ENCODE measurements at places on chromosomes 3 and 15.
A peak's percentile ranks its signal among the peaks of the same experiment; 100 is the strongest.

DNA sequence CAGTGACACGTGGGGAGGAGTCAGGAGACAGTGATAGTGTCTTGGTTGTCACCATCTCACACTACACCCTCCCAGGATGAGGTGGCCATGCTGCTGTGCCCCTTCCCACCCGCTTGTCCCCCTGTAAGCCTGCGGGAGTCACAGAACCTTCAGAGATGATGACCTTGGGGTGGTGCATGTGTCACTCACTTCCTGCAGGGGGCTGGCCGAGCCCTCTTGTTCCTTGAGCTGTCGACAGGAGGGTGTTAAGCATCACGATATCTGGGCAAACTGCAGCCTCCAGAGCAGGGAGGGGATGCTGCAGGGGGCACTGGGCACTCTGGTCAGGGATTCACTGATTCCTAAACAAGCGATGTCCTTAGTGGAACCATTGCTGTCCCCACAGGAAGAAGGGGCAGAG, 27.7 kb downstream of the FAH start:
- no peak for DNase-seq

DNA sequence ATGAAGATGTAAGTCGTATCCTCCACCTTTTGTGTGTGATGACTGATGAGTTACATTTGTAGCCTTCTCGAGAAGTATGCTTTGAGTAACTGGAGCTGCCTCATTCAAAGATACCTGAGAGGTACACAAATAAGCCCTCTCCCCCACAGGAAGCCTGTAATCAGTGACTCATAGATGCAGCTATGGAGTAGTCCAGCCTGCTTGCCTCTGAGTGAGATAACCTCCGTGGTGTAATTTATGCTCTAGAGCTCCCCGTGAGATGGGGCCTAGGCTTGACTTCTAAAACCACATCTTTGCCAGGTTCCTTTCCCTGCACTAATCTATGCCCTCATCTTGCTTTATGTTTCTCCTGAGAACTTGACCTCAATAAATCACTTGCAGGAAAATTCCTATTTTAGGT, 291.7 kb downstream of the SUCLG2 start:
- DNase-seq = no peak

- DNase-seq = peak; percentile 11
Measured at GRCh38 chr3:46065750-46066256, 38.5 kb upstream of the XCR1 start.

DNA sequence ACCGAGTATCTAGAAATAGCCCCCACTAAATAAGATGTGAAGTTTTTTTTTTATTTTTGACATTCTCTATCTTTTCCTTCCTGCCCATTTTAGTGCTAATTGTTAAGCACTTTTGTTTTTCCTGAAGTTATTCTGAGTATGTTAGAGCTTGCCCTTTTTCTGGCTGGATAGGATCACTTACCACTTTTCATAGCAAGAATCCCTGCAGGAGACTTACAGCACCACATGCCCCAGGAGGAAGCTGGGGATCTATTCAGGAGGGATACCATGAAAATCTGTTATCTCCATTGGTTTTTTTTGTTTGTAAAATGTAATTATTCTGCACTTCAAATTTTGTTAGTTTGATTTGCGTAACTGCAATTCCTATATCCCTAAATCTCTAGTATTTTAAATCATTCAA, 968.4 kb downstream of the ZPLD1 start:
- no peak for DNase-seq

GRCh38 chr15:60254416-60254815, 143.4 kb downstream of the ANXA2 start:
- DNase-seq = no peak

- DNase-seq = peak; percentile 66
Measured at GRCh38 chr15:55799291-55800212, 56.6 kb upstream of the PRTG start.

GRCh38 chr3:153032891-153033290, 129.1 kb upstream of the RAP2B start:
- DNase-seq = no peak

DNA sequence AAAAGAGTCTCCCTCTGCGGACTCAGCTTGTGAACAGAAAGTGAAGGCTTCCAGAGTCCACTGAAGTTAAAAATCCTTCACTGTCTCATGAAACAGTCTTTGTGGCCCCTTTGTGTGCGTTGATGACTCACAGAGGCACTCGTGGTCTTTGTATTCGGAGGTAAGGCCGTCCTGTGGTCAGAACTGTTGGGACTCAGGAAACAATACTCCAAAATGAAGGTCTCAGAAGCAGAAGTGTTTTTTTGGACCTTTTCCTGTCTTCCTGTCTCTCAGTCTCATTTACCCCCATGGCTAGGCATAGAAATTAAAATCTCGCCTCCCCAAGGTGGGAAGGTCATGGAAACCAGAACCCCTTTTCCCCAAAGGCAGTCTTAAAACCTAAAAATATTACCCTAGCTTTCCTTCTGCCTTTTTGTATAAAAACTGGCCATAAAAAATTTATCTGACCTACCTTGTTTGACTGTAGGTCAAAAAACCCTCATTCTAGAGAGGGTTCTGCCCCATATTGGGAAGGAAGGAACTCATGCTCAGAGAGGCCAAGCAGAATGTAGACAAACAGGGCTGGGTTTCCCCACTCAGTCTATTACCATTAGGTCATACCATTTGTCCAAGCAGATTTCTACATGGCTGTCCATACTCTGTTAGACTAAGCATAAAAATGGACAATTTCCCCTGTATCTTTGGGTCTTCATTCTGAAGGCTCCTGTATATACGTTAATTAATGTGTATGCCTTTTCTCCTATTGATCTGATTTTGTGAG, 19.1 kb upstream of the EPB42 start:
- DNase-seq = no peak

GRCh38 chr3:104102386-104102785, 1264.3 kb upstream of the ALCAM start:
- peak; percentile 55 for DNase-seq

- DNase-seq = peak; percentile 94
Measured at GRCh38 chr3:128623762-128624176, 26.8 kb downstream of the RPN1 start.

- peak; percentile 82 for DNase-seq
Measured at GRCh38 chr3:89145995-89146394, 38.6 kb downstream of the EPHA3 start.

GRCh38 chr3:134897391-134898141, 102.5 kb downstream of the EPHB1 start:
- no peak for DNase-seq

DNA sequence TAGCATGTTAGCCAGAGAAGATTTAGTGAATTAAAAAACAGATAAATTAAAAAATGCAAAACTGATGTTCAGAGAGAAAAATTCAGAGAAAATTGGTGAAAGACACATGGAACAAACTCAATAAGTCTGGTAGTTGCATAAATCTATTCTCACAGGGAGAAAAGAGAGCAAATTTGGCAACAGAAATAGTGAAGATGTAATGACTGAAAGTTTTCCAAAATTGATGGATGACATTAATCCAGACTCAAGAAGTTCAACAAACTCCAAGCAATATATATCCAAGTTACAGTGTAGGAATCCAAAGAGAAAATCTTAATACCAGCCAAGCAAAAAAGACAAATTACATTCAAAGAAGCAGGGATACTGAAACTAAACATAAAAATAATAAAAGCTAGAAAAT, 302.7 kb upstream of the ARPP21 start:
- DNase-seq = no peak

DNA sequence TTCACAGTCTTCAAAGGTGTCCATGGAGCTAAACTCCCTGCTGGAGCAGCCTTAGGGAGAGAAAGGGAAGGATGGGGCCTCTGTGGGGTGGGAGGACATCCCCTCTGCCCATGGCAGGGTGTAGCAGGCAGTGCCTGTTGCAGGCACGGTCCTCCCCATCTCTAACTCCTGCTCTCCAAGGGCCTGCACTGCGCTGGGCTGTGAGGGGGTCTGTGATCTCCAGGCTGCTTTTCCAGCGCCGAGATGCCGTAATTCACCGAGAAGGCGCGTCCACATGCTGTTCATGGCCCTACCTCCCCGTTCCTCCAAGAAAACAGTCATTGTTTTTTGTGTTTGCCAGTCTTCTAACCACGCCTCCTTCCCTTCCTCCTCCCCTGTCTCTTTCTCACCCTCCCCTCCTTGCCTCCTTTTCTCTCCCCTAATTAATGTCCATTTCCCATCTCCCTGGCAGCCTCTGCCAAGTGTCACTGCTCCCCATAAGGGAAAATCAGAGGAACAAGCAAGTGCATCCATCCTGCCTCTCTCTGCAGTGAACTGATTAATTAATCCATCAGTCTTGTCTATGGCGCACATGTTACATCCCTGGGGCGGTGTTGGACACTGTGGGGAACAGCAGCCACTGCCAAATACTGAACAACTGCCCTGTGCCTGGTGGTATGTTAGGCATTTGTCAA, 17.7 kb upstream of the LAMP3 start:
- DNase-seq = peak; percentile 37

GRCh38 chr15:62850318-62850717, 192.2 kb upstream of the TPM1 start:
- no peak for DNase-seq

- no peak for DNase-seq
Measured at GRCh38 chr3:14117468-14118399, 6.9 kb downstream of the CHCHD4 start.

DNA sequence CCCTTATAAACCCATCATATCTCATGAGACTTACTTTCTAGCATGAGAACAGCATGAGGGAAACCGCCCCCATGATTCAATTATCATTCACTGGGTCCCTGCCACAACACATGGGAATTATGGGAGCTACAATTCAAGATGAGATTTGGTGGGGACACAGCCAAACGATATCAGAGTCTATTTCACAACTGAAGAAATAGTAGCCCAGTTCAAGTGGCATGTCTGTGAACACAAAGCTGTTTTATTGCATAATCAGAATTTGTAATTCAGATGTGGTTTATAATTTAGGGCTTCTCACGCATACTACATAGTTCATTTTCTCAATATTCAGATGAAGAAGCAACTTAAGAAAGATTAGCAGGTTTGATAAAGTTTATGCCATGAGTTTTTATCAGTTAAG, 1188.0 kb upstream of the ALCAM start:
- DNase-seq = peak; percentile 8

DNA sequence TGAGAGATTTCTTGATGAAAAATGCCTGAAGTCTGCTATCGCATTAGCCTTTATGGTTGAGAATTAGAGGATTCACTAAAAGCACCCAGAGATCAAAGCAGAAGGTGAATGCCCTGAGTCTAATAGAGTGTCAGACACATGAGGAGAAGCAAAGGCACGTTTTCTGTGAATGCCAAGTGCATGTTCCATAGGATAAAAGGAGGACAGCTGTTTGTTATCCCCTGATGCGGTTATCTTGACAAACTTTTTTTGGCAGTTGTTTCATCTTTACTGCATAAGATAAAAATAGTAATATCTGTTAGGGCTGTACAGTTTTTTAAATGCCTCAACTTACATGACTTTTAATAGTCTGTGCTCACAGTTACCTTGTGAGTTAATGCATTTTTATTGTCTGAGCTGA, 65.3 kb upstream of the CD96 start:
- no peak for DNase-seq

- DNase-seq = no peak
Measured at GRCh38 chr3:197512691-197513571, 42.8 kb downstream of the BDH1 start.

DNA sequence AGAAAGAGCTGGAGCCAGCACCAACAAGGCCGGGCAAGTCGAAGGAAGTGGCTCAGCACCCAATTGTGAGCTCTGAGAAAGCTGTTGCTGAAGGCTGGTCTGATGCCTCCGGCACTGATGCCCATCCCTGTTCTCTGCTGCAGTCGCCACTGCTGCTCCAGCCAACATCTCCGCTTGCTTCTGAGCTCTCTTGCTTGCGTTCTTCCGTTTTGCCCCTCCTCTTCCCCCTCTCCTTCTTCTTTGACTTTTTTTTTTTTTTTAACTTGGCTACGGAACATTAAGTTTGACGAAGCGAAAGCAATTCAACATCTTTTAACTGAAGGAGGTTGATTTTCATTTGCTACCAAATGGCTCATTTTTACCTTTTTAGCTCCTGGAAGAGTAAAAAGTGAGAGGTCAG, 442.9 kb downstream of the MCTP2 start:
- peak; percentile 1 for DNase-seq

DNA sequence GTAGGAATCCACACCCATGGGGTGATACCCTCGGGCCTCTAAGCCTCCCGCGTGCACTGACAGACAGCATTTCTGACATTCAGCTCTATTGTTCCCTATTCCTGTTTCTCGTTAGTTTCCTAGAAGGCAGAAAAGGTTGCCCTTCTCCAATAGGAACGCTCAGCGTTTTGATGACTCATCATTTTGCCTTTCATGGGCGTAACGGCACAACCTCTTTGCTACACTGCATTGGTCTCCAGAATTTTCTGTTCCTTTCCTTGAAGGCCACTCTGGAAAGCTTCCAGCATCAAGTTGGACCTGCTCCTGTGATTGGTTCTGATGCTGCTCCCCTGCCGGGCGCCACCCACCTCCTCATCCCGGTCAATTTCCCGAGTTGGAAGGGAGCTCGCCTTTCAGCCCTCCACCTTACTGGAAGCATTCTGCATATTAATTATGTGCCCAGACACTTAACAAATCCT, 13.0 kb upstream of the TNK2 start:
- DNase-seq = peak; percentile 25

DNA sequence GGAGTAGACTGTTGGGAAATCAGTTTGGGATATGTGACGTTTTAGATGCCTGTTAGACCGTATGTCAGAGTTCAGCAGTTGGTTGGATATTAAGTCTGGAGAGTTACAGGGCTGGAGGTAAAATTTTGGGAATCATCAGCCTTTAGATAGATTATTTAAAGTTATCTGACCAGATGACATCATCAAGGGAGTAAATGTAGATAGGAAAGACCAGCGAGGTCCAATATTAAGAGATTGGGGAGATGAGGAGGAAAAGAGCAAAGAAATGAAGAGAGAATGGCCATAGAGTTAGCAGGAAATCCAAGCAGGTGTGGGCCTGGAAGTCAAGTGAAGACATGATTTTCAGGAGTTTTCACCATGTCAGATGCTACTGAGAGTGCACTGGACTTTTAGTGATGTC, 3.1 kb downstream of the NDUFB4 start:
- no peak for DNase-seq

DNA sequence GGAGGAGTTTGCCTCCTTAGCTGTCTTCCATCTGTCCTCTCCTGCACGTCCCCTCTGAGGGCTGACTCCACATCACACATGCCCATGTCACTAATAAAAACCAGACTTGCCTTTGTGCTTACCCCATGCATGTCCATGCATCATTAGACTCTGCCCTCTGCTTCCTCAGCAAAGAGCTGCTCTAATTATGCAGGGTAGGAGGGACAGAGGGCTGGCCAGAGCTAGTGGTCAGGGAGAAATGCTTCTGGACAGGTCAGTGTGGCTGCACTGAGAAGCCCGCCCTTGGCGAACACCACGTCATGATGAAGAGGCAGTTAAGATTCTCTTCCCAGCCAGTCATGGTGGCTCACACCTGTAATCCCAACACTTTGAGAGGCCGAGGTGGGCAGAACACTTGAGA, 8.9 kb downstream of the CA12 start:
- peak; percentile 94 for DNase-seq

- DNase-seq = peak; percentile 1
Measured at GRCh38 chr3:62768896-62769295, 106.3 kb downstream of the CADPS start.

DNA sequence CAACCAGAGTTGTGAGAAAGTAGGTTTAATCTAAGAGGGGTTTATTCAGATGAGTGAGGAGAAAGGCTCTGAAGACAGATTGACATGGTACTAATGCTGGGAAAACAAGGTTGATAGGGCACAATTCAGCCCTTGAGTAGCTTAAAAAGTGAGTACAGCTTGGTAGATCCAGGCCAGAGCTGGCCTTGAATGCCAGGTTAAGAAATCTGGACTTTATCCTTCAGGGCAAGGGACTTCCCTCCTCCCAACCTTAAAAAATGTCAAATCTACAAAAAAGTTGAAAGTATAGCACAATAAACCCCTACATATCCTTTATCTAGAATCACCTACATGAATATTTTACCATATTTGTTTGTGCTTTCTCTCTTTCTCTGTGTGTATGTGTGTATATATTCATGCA, 7.9 kb downstream of the TM4SF18 start:
- DNase-seq = no peak
